H54 (cell line): ENCODE measurements at places on chromosomes 3 and 15.

- DNase-seq = no peak
Measured at GRCh38 chr3:163721596-163721995, 1356.7 kb downstream of the SI start.

DNA sequence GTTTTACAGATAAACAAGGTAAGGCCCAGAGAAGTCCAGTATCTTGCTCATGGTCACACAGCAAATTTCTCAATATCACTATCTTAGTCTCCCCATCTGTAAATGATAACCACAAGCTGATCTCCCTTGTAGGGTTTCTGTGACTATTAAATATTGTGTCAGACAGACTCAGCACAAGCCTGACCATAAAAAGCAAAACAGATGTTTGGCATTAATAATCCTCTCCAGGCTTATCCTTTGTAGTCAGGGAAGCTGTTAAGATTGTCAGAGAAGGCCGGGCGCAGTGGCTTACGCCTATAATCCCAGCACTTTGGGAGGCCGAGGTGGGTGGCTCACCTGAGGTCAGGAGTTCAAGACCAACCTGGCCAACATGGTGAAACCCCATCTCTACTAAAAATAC is 173.2 kb upstream of the PRICKLE2 start:
- no peak for DNase-seq

DNA sequence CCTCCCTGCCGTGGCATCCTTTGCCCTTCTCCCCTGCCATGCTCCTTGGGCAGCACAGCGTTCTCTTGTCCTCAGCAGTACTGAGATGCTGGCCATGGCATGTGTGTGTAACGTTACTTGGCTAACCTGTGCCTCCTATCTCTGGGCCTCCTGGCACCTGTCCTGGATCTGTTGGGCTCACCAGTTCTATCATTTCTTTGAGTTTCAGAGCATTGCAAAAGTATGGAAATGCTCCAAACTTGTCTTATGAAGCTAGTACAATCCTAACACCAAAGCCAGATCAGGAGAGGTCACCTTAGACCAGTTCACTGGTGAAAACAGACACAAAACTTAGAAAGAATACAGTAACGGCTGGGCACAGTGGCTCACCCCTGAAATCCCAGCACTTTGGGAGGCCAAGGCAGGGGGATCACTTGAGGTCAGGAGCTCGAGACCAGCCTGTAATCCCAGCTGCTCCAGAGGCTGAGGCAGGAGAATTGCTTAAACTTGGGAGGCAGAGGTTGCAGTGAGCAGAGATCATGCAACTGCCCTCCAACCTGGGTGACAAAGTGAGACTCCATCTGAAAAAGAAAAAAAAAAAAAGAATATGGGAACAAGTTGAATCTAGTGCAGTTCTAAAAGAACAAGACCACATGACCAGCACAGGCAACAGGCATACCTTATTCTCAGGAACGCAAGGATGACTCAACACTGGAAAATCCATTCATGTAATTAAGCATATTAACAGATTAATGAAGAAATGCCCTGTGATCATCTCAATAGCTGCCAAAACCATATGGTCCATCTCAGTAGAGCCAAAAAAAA is 62.4 kb upstream of the TRPM1 start:
- DNase-seq = no peak

DNA sequence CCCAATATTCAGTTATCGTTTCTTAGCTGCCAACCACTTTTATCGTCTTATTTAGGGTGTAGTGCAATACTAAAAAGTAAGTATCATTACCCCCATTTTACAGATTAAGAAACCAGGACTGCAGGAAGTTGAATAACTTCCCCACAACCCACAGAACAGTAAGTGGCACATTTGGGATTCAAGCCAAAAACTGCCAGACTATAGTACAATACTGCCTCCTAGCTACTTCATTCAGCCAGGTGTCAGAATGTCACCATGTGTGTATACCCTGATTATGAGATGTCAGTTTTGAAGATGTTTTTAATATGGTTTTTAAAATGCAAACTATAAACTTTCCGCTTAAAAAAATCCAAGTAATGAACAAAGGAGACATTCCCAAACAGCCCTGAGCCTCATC is 74.2 kb upstream of the PROK2 start:
- no peak for DNase-seq
